ENCODE measurements at places on chromosomes 6 and 20. TPM values are rescaled to one million over a fixed set of nuclear protein-coding genes. Genes with fewer than 3 reads are reported as not detected.

The VSX1 gene
- total RNA-seq: not detected

GRCh38 chr20:2761885-2762284, 38.5 kb downstream of the CPXM1 start:
- no peaks in the 10 kb centered on the region for H3K4me1 ChIP-seq
- H3K27me3 ChIP-seq: peaks cover 66% of the 10 kb centered on the region
- no peak overlapping the region for H3K4me3 ChIP-seq
- no peak for DNase-seq
- no peaks in the 10 kb centered on the region for H3K36me3 ChIP-seq
- no peak overlapping the region for H3K27ac ChIP-seq

DNA sequence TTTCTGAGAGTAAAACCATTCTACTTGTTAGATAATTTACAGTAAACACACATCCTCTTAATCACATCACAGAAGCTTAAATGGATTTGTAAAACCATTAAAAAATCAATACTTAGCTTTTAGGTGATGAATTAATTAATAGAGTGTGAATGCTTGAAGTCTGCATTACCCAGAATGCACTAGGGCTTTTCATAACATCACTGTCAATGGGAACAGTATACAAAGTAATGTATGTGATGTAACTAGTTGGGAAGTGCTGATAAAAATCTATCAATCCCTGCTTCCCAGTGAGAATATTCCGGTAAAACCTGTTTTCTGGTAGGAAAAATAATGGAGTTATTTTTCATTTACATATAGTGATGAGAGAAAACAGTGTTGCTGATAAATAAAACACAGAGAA, 23.1 kb upstream of the HDGFL1 start:
- H3K27me3 ChIP-seq: no peaks in the 10 kb centered on the region
- no peaks in the 10 kb centered on the region for H3K36me3 ChIP-seq
- no peak for DNase-seq
- no peak overlapping the region for H3K27ac ChIP-seq
- no peaks in the 10 kb centered on the region for H3K4me1 ChIP-seq
- H3K4me3 ChIP-seq: no peak overlapping the region

- H3K4me3 ChIP-seq: no peak overlapping the region
- H3K4me1 ChIP-seq: peaks cover 26% of the 10 kb centered on the region
- H3K27me3 ChIP-seq: no peaks in the 10 kb centered on the region
- H3K36me3 ChIP-seq: no peaks in the 10 kb centered on the region
- DNase-seq: no peak
These were observed 1.9 kb upstream of the EDN1 start for GRCh38 chr6:12288211-12288618.

DNA sequence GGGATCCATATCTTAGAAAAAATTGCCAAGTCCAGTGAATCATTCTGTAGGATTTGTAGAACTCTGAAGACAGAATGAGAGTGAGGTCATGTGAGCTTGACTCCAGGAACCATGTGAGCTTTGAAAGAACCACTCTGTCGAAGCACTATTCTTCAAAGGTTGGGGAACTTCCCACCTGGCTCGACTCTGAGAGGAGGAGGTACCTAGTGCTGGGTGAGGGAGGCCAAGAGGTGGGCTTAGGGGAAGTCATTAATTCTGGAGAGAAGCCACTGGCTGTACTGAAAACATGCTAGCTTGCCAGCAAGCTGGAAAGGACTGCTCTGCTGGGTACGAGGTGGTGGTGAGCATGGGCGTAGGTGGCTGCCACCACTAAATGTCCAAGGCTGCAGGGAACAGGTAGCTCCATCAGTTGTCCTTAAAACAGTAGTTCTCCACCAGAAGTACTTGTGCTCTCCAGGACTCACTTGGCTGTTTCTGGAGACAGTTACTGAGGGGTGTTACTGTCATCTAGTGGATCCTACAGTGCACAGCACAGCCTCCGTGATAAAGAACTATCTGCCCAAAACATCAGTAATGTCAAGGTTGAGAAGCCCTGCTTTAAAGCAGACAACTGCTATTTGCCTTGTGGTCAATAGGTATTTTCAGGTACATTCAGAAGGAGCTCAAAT, 34.7 kb upstream of the SYNJ2 start:
- no peaks in the 10 kb centered on the region for H3K4me1 ChIP-seq
- H3K27me3 ChIP-seq: no peaks in the 10 kb centered on the region
- peak; percentile 21 for DNase-seq
- no peak overlapping the region for H3K4me3 ChIP-seq
- peaks cover 40% of the 10 kb centered on the region for H3K36me3 ChIP-seq

- H3K4me1 ChIP-seq: no peaks in the 10 kb centered on the region
- no peak overlapping the region for H3K4me3 ChIP-seq
- no peak overlapping the region for H3K27ac ChIP-seq
- H3K36me3 ChIP-seq: no peaks in the 10 kb centered on the region
- no peak for DNase-seq
These were observed 31.5 kb upstream of the RANBP9 start for GRCh38 chr6:13742961-13743735.
